ENCODE measurements at places on chromosomes 1 and 21.

- DNase-seq: no peak
These were observed 255.9 kb downstream of the FAF1 start for GRCh38 chr1:50704126-50704525.

GRCh38 chr1:227725046-227725445, 10.1 kb downstream of the JMJD4 start:
- no peak for DNase-seq

DNA sequence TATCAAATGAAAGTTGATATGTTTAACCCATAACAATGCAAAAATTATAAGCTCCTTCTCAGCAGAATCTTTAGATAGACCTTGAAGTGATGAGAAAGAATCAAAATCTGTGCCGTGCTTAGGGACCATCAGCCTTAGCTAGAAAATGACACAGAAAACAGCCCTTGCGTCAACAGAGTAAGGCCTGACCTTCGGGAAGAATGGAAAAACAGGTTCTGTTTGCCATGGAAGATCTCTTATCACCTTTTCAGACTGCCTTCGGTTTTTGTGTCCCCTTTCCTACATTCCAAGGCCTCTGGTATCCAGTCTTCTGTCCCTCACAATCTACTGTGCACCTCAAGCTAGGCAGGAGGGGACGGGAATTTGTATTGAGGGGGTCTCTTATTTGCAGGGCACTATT, 37.6 kb upstream of the DPT start:
- no peak for DNase-seq

DNA sequence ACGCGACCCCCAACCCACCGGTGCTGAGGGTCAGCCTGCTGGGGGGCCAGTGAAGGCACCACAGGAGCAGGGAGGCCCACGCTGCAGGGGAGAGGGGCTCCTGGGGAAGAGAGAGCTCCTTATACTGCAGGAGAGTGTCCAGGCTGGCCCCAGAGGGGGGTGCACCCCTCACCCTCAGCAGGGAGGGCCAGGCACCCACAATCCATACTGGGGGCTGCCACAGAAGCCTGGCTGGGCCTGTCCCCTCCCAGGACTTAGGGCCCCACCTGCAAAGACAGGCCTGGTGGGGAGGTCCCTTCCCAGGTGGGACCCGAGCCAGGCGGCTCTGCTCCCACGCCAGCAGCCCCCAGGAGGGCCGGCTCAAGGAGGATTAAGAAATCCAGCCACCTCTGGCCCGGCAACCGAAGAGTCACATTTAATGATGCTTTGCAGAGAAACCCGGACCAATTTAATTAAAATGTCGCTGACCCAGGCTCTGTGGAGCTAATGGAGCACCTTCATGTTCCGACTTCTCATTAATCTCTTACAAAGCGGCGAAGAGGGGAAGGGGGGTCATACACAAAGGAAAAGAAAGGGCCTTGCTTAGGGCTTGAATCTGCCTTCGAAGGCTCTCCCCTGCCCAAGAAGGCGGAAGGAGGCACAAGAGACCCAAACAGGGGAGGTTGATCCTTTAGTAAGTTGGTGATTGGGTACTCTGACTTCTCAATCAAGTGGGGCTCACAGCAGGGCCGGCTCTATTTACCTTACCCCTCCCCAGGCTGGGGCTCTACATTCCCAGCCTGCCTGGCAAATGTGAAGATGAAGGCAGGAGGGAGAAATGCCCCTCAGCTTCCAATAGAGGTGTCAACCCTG, 25.0 kb downstream of the WNT9A start:
- DNase-seq: no peak

GRCh38 chr21:32956061-32956656, 69.6 kb upstream of the OLIG2 start:
- no peak for DNase-seq

GRCh38 chr1:16434501-16434900, 2.7 kb downstream of the SPATA21 start:
- no peak for DNase-seq

GRCh38 chr1:246213502-246213901, 293.6 kb downstream of the SMYD3 start:
- no peak for DNase-seq

DNA sequence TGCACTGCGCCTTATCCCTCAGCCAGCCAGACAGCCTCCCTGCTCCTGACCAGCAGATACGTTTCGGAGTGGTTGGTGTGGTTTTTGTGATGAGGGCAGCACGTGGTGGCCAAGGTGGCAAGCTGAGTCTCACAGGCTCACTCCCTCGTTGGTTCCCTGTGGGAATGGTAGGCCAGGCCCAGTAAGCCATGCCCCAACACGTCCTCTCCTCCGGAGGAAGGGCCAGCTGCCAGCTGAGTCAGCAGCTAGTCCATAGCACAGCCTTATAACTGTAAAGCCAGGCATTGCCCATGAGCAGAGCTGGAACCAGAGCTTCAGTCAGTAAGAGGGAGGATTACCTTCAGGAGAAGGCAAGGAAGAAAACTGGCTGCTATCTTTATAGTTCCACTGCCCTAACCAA, 29.5 kb downstream of the SZRD1 start:
- DNase-seq: no peak

DNA sequence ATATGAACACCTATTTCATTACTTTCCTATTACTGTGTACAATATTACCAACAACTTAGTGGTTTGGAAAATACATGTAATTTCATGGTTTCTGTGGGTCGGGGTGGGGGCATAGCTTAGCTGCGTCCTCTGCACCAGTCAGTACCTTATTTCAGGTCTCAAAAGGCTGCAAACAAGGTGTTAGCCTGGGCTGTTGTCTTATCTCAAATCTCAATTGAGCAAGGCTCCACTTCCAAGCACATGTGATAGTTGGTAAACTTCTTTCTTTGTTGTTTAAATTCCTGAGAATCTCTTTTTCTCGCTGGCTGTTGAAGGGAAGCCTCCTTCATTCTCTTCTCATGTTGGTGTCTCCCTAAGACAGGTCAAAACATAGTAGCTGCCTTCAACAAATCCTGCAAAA, 485.4 kb downstream of the AMY1C start:
- DNase-seq: no peak

GRCh38 chr1:207873055-207873890, 37.7 kb downstream of the CD34 start:
- DNase-seq: no peak

DNA sequence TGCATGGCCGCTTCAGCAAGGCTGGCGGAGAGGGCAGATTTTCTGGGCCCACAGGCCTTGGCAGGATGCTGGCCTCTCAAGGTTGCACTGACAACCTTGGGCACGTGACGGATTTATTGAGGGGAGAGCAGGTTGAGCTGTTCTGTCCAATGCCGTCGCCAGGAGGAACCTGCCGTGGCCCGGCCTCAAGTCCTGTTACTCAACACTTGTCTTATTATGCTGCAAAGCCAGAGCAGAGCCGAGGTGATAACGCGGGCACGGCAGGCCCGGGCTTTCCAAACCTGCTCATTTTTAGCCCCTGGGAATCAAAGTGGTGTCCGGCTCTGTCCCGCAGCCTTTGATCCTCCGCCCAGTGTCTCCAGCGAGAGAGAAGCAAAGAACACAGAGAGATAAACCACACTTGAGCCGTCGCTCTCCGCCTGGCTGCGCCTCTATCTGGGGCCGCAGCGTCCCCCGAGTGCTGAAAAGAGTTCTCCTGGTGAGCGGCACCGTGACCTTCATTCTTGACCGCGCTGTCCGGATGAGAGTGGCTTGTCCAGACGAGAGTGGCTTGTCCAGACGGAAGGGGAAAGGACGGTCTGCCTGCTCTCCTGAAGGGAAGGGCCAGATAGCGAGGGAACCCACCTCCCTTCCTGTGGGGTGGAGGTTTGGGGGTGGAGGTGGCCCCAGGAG, 162.3 kb upstream of the ARHGEF16 start:
- no peak for DNase-seq

DNA sequence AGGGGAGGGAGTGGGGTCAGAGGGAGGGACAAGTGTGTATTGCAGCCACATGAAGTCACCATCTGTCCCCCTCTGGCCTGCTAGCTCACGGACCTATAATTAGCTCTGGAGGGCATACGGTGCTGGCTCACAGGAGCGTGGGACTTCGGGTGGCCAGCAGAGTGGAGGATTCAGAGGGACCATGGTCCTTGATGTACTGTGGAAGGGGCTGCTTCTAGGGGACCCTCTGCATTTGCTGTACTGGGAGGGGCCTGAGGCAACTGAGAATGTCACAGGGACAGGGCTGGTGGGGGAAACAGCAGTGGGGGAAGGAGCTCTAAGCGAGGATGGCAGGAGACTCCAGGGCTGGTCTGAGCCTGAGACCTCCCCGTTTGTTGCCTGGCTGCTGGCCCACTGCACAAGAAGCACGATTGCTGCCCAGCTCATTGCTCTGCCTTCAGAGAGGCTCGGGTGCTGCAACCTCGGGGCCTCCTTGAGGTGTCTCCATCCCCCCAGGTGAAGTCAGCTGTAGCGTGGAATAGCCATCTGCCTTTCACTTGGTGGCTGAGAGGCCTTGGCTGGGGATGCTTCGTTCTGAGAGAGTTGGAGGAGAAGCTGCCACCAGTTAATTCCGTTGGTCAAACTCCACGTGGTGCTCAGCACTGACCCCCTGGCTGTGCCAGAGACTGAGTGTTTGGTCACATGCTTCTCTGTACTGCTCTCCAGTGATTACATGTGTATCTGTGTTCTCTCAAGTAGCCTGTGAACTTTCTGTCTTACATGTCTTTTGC, 2.7 kb downstream of the PPFIA4 start:
- no peak for DNase-seq

DNA sequence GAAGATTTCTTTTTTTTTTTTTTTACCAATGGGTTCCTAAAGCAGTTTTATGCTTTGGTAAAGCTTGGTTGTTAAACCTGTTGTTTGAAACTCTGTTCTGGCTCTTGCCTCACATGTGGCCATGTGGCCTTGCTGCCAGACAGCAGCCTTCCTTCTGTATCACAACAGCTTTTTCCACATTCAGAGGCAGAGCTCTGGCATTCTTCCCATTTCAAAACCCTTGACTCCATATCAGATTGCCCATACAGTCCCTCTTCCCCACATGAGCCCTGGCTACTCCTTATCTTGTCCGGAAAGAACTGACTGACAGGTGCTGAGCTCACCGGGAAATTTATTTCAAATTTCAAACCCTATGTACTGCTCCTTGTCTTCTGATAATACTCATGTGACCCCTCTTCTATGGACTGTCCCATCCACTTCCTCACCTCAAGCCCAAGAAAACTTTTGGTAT, 38.5 kb upstream of the LAX1 start:
- DNase-seq: no peak

GRCh38 chr1:232542633-232543593, 87.0 kb downstream of the SIPA1L2 start:
- DNase-seq: no peak

- no peak for DNase-seq
These were observed 3.6 kb downstream of the COL9A2 start for GRCh38 chr1:40313329-40313957.

DNA sequence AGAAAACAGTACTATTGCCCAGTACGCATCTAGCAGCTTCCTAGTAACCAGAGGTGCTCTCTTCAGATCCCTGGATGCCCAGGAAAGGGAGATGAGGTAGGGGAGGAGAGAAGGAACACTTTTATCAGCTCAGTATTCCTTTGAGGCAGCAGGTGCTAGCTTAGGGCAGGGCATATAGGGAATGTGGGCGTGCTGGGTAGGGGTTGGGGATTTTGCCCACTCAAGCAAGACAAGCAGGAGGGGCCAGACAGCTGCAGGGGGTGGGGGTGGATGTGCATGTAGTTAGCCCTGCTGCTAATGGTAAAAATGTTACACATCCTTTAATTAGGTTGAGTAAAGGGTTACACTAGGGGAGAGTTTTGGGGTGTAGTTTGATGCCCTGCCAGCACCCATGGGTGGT, 18.1 kb upstream of the AVPR1B start:
- no peak for DNase-seq

DNA sequence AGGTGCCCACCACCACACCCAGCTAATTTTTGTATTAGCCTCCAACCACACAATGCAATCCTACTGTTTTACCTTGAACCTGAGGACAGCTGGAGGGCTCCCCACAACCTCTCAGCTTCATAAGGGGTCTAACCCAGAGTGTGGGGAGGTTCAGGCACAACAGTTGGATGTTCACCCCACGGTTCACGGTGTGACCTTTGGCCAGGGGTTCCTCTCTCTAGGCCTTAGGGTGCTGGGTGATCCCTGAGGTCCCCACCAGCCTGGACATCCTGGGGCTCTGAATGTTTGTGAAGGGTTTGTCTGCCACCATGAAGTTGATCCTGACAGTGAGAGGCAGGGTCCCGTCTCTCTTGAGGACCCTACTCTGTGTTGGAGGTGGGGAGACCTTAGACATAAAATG, 3.9 kb downstream of the ACOT11 start:
- no peak for DNase-seq

GRCh38 chr21:46038341-46038829, 56.8 kb downstream of the COL6A1 start:
- DNase-seq: no peak

DNA sequence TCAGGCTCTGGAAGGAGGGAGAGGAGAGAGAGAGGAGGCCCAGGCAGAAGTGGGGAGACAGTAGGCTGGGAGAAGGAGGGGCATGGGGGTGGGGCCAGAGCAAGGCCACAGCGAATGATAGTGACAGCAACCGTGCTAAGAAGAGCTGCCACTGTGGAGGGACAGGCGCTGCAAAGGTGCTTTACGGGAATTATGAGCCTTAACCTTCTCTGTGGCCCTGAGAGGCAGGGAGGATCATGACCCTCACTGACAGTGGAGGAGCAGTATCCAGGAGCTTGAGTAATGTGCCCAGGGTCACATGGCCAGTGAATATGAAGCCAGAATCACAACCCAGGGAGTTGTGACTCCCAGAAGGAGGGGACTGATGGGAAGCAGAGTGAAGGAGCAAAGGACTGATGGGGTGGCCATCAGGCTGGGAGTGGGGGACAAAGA, 53.4 kb upstream of the RPL11 start:
- no peak for DNase-seq

- DNase-seq: no peak
These were observed 43.5 kb downstream of the RPAP2 start for GRCh38 chr1:92342401-92342800.

- no peak for DNase-seq
These were observed 348.5 kb downstream of the PTPRU start for GRCh38 chr1:29584776-29585175.
